ENCODE measurements at places on chromosomes 2 and 18.

- no peak for DNase-seq
Observed at GRCh38 chr18:13398631-13399030, 180.1 kb downstream of the LDLRAD4 start.

GRCh38 chr18:7830468-7830867 is 263.4 kb downstream of the PTPRM start:
- DNase-seq, result no peak

- DNase-seq, result no peak
Observed at GRCh38 chr2:82411071-82411470, 2048.0 kb downstream of the SUCLG1 start.

- DNase-seq, result no peak
Observed at GRCh38 chr2:164746713-164747112, 94.9 kb downstream of the COBLL1 start.

DNA sequence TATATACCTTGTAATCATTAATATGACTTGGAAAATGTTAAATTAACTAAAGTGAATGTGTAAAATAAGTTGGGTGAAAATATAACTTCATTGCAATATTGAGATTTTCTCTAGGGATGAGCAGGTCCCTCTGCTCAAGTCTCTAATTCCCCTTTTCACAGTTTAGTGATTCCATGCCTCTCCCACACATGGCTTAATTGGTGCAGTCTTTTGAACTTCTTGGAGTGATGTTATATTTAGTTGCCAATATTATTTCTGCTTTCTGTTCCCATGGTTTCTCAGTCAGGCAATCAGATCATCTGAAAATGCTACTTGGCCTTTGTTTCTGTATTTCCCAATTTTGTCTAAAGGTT is 233.7 kb upstream of the SPOPL start:
- DNase-seq, result no peak

DNA sequence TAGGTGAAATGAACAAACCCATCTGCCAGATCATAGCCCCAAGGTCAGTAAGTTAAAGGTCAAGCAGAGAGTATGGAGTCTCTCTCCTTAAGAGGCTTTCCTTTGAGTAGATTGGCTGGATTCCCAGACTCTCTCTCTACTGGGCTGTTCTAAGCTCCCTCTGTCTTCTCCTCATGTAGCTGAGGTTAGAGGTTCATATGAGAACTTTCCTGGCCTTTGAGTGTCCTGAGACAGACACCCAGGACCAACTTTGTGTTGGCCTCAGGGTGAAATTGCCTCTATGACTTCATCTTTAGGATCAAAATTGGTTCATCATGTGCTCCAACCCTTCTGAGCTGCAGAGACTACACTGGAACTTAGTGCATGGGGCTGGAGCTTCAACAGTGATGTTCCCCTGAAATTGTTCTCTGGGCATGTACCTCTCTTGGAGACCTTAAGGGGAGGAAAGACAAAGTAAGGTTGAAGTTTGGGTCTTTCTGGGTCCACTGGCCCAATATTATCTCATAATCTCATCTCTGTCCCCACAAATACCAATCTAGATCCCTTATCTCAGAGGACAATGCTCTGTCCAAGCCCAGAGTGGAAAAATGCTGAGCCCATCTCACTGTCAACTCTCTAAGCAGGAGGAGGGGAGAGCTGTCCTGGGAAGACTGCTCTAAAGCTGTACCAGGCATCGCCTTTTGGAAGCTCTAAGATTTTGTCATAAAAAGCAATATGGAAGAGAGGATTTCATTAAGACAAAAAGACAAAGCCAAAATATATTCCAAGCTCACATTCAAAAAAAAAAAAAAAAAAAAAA is 177.3 kb upstream of the ARL4C start:
- no peak for DNase-seq

DNA sequence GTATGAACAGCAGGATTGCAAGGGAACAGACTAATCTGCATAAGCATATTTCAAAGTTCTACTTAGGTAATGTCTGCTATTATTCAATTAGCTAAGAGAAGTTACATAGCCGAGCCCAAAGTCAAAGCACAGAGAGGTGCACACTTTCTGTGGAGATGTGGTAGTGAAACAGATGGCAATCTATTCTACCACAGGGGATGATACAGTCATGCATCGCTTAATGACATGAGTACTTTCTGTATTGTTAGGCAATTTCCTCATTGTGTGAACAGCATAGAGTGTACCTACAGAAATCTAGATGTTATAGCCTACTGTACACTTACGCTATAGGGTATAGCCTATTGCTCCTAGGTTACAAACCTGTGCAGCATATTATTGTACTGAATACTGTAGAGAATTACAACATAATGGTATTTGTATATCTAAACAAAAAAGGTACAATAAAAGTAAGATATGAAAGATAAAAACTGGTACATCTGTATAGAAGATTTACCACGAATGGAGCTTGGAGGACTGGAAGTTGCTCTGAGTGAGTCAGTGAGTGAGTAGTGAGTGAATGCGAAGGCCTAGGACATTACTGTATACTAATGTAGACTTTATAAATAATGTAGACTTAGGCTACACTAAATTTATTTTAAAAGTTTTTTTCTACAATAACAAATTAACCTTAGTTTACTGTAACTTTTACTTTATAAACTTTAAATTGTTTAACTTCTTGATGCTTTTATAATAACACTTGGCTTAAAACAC is 197.6 kb downstream of the MBD5 start:
- DNase-seq, result no peak

- no peak for DNase-seq
Observed at GRCh38 chr18:36580874-36581750, 247.7 kb downstream of the TPGS2 start.

DNA sequence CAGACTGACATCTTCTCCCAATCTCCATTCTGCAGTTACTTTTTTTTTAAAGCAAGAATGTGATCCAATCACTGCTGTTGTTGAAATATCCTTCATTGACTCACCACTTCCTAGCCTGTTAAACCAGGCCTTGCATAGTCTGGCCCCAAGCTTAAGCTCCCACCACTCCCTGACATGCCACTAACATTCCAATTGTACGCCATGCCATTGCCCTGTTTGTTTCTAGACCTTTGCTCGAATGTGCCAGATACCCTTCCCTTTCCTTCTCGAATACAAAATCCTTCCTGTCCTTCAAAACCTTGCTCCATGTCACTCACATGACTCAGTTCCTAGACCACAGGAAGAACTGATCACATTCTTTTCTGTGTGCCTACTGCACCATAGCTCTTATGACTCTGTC is 224.2 kb downstream of the CYRIA start:
- DNase-seq, result no peak

DNA sequence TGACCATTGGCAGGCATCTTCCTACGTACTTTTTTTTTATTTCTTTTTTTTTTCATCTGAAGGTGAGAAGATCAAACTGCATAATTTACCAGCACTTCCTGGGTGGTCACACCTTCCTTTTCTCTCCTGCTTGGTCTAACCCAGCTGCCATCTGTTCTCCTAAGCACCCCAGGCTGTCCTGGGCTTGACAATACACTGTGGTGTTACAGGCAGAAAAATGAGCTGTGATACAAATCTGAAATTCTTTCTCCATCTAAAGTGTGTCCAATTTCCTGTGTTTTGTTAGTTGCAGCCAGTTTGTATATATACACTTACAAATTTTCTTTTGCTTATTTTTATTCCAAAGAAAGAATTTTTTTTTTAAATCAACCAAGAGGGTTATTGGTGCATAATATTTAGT is 786.0 kb upstream of the ZEB2 start:
- no peak for DNase-seq

GRCh38 chr2:77190721-77191346 is 331.3 kb downstream of the LRRTM4 start:
- DNase-seq, result no peak

- peak; percentile 98 for DNase-seq
Observed at GRCh38 chr2:3558205-3559014, at the start of gene RNASEH1. TSS of gene RNASEH1 (minus strand) at chr2:3558333. CDS start at chr2:3558260, 73 bp downstream.

DNA sequence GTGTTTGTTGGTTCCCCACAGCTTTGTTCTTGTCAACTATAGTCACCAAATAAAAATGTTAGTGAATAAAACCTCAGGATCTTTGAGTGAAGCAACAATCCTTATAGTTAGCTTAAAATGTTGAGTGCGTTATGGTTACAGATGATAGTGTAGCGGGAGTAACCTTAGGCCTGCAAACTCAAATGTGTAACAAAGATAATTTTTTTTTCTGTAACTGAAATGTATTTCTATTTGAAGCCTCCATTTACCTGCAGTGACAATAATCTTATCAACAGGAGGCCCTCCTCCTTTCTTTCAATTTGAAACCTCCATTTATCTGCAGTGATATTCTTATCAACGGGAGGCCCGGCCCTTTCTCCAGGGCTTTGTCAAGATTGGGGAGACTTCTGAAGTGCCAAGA is 3.1 kb upstream of the C2orf49 start:
- no peak for DNase-seq
